Globus pallidus (tissue), 1 donor: ENCODE measurements at places on chromosomes 4 and X.

GRCh38 chr4:108619372-108620100 is 840 bp upstream of the RPL34 start:
- peak; percentile 5 for DNase-seq

- DNase-seq, result no peak
Observed at GRCh38 chr4:105116616-105117319, 29.9 kb upstream of the TET2 start.

- DNase-seq, result no peak
Observed at GRCh38 chr4:151324752-151325110, 674 bp downstream of the SH3D19 start.

GRCh38 chrX:97372001-97372766 is 488.5 kb downstream of the RPA4 start:
- no peak for DNase-seq

GRCh38 chr4:107318078-107318477 is 282.0 kb upstream of the DKK2 start:
- no peak for DNase-seq

DNA sequence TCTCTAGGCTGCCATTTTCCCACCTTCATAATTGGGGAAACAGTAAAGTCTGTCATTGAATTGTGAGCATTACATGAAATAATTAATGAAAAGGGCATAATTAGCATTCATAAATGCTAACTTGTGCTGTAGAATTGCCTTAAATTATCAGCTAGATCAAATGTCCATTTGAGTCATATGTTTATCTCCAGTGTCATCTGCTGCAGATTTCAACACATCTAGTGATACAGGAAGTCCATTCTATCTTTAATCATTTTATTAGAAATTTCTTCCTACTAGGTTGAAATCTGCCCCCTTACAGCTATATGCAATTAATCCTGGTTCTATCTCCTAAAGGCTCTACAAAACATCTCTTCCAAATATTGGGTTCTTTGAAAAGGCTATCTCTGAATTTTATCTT is 240.3 kb upstream of the GALNT7 start:
- no peak for DNase-seq

- DNase-seq, result no peak
Observed at GRCh38 chr4:113435893-113436292, 325.6 kb downstream of the CAMK2D start.

DNA sequence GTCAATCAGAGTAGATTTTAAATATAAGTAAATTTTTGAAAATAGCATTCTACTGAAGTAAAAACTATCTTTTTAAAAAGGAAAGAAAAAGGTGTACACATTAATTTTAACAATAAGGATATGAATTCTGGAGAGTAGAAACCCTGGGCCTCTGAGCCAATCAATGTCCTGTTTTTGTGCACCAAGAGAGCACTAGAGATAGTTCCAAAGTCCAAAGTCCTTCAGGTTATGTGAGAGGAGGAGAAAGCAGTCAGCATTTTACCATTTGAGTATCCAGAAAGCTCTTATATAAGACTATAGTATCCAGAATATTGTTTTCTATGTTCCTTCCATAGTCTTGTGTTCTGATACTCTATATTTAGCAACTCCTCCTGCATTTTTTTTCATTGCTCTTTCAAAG is 3.3 kb upstream of the TCEAL8 start:
- no peak for DNase-seq

DNA sequence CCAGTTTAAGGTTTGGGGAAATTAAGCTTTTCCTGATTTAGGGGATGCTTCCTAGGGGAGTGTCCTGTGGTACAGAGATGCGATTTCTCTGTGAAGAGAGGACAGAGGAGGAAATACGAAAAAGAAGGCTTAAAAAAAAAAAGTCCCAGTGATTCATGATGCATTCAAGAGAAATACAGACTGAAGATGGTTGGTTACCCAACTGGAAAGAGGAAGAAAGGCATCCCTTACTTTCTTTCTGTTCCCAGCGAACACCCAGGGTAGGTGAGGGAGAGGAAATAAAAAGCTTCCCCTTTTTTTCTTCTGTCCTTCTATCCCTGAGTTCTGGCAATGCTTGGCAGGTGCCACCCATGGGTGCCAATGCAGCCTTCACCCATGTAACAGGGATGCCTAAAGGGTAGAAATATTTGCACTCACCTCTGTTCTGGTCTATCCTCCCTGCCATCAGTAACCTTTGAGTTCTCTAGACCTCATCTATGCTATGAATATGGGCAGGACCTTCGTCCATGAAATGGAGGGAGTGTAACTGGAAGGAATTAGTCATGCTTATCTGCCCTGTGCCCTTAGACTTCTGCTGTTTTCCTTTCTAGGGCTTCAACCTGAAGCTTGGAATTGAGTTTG is 230.1 kb upstream of the GALNTL6 start:
- DNase-seq, result no peak

- DNase-seq, result peak; percentile 75
Observed at GRCh38 chr4:62709618-62710252, 1509.6 kb downstream of the ADGRL3 start.

DNA sequence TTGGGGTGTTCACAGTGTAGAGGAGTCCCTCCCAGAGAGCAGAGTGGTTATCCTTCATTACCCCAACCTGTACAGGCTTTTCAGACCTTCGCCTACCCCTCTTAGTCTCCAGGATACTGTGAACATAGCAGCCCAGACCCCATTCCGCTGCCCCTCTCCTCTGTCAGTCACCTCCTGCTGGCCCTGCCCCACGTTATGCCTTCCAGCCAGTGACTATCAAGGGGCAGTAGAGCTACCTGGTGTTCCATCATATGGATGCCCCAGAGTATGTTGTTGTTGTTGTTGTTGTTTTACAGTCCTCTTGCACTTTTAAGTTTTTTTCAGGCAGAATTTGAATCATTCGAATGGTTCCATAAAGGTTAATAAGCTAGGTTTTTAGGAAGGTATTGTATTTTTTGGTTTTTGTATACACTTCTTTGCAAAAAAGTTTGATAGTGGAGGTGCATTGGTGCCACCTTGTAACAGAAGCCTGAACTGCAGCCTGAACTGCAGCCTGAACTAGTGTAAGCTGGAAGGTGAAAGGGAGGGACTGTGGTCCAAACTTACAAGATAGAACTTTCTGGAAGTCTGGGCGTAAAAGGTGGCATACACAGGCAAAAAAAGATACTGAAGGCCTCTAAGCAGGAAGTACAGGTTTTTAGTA is 101.4 kb upstream of the RAB40AL start:
- DNase-seq, result no peak

- DNase-seq, result peak; percentile 0
Observed at GRCh38 chrX:130994671-130995070, 63.5 kb upstream of the ARHGAP36 start.

- no peak for DNase-seq
Observed at GRCh38 chrX:129743821-129744220, 5.0 kb downstream of the XPNPEP2 start.

GRCh38 chrX:138519296-138519695 is 192.2 kb downstream of the FGF13 start:
- no peak for DNase-seq

DNA sequence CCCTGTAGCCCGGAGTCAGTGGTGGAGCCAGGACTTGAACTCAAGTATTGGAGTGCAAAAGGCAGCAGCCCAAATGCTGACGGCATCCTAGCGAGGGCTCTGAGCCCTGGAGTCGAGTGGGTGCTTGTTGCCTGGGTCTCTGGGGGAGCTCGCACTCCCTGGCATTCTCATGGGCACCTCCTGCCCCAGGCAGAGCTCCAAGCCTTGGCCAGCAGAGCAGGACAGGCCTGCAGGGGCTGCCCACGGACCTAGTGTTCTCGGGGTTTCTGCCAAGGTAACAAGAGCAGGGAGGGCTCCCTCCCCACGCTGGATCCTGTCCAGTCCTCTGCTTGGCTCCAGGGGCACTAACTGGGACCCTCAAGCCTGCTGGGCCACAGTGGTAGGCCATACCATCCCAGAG is 17.6 kb upstream of the WFS1 start:
- peak; percentile 79 for DNase-seq

- DNase-seq, result no peak
Observed at GRCh38 chr4:184099535-184099966, 118.1 kb downstream of the ENPP6 start.

GRCh38 chrX:55008571-55009358 is 8.6 kb downstream of the APEX2 start:
- no peak for DNase-seq

DNA sequence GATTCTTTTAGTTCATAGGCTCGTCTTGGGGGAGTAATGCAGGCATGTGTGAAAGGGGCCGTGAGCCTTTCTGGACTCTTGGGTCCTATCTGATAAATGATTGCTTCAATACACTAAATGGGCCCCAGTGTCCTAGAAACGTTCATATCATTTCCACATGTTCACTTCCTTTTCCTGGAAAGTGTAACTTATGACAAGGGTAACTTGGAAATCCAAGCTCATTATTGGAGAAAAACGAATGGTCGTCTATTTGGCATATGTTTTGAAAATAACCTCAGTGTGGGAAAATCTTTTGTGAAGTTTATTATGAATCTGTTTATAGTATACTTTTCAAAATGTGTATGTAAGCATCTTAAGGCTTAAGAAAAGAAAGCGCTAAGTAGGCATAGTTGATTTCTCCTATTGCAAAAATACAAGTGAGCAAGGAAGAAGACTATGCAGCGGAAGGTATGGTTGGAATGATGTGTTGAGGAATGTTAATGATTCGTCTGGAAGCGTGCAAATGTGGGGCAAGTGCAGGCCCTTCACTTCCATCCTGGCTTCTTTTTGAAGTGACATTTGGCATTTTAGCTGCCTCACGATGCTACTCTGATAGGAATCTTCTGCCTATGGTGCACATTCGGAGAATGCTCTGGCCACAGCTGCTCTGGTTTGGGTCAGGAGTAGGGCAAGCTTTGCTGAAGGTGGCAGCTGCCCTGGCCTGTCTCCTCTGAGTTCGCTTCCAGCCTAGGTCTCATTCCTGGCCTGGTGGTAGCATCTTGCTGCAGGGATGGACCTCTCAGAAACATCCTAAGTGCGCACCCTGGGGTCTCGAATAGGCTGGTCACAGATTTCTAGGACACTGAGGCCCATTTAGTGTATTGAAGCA is 49.5 kb upstream of the STOX2 start:
- no peak for DNase-seq
